ENCODE measurements at places on chromosomes 7 and 10.

DNA sequence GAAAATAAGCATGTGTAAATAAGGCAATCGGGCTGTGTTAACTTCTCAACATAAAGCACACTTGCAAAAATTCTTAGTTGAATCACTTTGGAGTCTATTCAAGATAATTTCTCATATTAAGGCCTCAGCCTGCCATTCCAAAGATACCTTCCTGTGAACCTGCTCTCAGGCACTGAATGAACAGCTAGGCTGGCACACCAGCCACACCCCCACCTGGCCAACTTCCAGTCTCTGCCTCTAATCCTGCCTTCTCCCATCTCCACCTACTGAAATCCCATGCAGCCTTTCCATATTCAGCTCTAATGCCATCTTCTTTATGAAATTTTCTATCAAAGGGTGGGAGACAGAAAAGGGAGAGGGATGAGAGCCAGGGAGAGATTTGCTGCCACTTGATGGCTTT is 17.1 kb upstream of the MACROH2A2 start:
- no peak for DNase-seq

DNA sequence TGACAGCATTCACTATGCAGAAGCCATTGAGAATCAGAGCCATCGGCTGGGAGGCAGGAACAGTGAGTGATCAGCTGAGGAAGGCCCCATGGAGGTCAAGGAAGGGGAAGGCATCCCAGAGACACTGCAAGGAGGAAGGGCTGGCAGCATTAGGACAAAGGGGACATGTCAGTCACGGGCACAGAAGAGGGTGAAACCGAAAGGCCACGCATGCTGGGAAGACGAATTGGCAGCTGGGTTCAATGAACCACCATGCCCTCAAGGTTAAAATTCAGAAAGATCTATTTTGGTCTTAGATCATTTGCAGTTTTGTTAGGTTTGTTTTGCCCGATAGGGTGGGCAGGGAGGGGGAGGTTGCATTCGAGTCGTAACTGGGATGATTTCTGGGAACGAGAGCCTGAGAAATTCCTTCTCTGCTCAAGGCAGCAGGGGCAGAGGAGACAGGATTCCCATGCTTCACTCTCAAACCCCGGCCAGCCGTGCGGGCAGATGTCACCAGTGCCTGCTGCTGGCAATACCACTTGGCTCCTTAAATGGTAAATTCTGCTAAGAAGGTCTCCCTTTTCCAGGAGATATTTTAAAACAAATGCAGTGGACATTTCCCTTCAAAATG is 57.7 kb downstream of the ASB13 start:
- no peak for DNase-seq

DNA sequence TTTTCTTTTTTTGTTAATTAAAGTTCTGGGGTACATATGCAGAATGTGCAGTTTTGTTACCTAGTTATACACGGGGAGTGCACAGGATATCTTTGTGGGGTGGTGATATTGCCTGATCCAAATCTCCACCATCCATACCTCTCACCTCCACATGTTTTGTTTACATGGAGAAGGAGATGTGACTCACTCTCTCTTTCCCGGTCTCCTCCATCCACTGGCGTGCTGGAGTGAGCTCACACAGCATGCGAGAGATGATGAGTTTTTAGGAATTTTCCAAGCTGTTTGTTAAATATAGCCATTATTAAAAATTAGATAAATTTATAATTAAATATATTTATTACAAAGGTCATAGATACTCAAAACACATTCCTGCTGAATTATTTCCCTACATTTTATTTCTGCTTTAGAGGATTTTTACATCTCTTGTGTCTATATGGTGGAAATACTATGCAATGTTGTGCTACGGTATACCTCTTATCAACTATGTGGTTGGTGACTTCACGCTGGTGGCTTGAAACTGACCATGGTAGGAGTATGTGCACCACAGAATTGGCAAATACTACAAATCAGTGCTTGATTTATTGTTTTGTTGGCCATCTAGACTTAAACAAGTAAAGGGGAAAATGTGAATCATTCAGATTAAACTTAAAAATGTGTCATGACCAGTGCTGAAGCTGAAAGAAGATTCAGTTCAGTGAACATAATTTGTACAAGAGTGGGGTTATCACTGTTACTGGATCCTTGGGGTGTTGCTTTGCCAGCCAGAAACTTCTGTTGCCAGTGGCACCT is 107.9 kb upstream of the FAM180A start:
- DNase-seq = no peak

GRCh38 chr10:26439406-26440087 is 1.4 kb downstream of the APBB1IP start:
- no peak for DNase-seq

GRCh38 chr7:50502947-50503346 is 52.8 kb upstream of the FIGNL1 start:
- DNase-seq = no peak

DNA sequence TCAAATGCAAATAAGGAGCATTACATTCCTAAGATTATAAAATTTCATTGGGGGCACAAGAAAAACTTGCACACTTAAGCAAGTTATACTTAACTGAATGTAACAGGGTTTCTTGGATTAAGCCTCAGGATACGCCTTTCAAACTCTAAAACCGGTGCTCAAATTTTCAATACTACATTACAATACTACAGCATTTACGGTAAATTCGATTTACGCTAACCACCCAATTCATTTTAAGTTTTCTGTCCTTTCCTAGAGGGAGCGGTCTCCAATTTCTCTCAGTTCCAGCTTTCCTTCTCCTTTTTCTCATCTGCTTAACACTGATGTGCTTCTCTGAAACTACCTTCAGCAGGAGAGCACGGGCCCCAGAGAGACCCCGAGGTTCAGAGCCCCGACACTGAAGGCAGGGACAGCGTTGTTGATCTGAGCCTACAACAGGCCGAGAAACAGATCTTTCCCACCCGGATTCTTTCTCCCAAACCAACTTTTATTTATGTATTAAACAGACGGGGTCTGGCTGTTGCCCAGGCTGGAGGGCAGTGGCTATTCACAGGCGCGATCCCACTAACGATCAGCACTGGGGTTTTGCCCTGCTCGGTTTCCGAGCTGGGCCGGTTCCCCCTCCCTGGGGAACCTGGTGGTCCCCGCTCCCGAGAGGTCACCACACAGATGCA is 798 bp downstream of the ZNF425 start:
- DNase-seq = peak; percentile 38

- no peak for DNase-seq
Observed at GRCh38 chr10:106728232-106728631, 436.3 kb downstream of the SORCS1 start.

GRCh38 chr7:7651479-7651878 is 10.9 kb downstream of the UMAD1 start:
- no peak for DNase-seq

DNA sequence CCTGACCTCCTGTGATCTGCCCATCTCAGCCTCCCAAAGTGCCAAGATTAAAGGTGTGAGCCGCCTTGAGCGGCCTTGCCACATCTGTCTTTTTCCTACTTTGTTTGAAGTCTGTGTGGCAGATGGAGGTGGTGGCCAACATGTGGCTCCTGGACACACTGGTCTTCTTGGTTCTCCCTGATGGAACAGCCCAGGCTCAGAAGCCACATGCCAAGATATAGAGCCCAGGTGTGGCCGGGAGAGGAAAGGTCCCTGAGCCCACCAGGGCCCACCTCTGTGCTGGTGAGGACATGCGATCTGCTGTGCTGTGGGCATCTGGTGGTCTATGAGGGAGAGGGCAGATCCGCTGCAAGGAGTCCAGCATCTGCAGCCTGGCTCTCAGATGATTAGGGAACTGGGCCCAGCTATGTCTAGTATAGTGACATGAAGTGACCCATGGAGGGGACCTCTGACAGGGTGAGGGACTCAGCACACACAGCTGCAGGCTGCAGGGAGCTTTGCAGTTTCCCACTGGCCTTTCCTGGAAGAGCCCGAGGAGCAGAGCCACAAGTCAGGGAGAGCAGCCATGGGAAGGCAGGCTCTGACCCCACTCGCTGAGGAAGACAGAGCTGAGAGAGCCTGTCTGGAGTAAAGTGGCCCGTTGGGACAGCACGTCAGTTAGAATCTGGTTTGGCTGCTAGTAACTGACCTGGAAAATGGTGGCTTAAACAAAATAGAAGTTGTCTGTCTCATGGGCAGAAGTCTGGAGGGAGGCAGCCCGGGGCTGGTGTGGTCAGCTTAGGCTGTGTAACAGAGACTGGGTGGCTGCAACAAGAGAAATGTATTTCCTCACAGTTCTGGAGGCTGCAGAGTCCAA is 25.9 kb downstream of the ADCY1 start:
- peak; percentile 17 for DNase-seq

GRCh38 chr7:115805458-115805857 is 225.1 kb downstream of the TFEC start:
- no peak for DNase-seq

GRCh38 chr7:106155027-106155426 is 42.9 kb upstream of the SYPL1 start:
- no peak for DNase-seq

DNA sequence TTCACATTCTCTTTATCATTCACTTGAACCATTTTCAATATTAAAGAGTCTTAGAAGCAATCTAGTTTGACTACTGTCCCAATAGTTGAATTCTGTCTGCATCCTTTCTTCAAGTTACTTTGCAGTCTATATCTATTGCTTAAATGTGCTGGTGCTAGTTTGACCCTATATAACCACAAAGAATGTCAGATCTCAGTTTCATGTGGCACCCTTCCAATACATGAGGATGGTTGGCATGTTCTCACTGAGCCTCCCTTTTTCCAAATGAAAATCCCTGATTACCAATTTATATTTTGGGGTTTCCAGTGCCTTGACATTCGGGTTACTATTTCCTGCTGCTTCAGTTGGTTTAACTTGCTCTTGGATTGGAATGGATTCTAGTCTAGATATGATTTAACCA is 292.7 kb downstream of the EXOC4 start:
- DNase-seq = no peak

DNA sequence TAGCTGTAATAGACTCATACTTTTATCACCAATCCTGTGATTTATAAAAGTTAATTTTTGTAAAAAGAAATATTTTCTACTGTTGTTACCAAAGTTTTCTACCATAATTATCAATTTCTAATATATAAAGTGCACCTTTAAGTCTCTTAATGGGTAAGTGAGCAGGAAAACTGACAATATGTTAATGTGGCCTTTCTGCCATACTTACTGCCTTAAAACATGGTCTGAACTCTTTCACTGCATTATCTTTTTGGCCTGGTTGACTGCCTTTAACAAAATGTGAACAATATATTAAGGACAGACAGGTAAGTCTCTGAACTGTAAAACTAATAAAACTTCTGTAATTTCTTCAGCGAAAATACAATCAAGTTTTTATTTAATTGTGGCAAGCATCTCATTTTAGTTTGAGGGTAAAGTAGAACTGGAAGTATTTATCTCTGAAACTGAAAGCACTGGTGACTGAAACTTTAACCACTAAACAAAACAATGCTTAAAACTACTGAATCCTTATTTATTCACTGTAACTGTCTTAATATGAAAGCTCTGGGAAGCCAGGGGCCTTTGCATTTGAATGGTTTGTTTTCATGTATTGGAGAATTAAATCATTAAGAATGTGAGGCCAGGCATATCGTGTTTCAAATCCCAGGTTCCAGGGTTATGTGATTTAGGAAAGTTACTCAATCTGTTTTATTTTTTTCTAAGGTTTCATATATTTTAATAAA is 948.8 kb upstream of the POT1 start:
- DNase-seq = no peak

GRCh38 chr7:132965951-132966350 is 115.9 kb downstream of the CHCHD3 start:
- no peak for DNase-seq

Measured in liver (tissue), 10 donors.